Stimulated activated CD8-positive, alpha-beta memory T cell treated with anti-CD3 and anti-CD28 coated beads, Interleukin-4, amount 100 ng/mL, for 4 hours (primary cell): ENCODE measurements at places on chromosomes 1 and 21.

DNA sequence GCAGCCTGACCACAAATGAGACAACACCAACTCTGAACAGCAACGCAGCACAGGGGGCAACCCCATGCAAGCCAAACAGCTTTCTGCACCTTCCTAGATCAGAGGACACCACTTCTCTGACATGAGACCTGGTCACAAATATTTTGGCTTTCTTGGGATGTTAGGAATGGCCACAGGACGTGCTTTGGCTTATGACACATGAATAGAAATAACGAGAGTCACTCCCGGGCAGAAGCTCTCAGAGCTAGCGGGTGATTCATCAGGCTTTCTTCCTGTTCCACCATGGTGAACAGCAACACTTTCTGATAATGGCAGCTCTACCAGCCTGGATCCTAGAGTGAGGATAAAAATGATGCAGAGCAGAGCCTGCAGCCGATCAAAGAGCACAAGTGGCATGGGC is 39.4 kb downstream of the PAFAH2 start:
- no peak for DNase-seq

GRCh38 chr1:31648190-31648589 is 3.5 kb upstream of the PEF1 start:
- no peak for DNase-seq

- no peak for DNase-seq
Measured at GRCh38 chr1:109989506-109990301, 5.1 kb downstream of the AHCYL1 start.

- no peak for DNase-seq
Measured at GRCh38 chr1:15994590-15995351, 9.3 kb upstream of the SRARP start.

- DNase-seq: no peak
Measured at GRCh38 chr1:186473047-186473446, 12.1 kb upstream of the PDC start.

GRCh38 chr1:62784509-62785365 is 805 bp downstream of the ATG4C start:
- no peak for DNase-seq
